ENCODE measurements at places on chromosomes 2 and 18. TPM values are rescaled to one million over a fixed set of nuclear protein-coding genes. Genes with fewer than 3 reads are reported as not detected.

MBP gene
- 31.1 TPM for total RNA-seq

TUBA3D gene
- not detected for total RNA-seq

PROKR1 gene
- total RNA-seq, result not detected

PAPOLG gene
- 19.0 TPM for total RNA-seq

HRH4 gene
- total RNA-seq, result 0.64 TPM

HES6 gene
- total RNA-seq, result 26.6 TPM

C2orf78 gene
- not detected for total RNA-seq

EVX2 gene
- total RNA-seq, result not detected

VSNL1 gene
- total RNA-seq, result 8.7 TPM

TBR1 gene
- total RNA-seq, result not detected

C18orf32 gene
- 30.9 TPM for total RNA-seq

TMEM247 gene
- total RNA-seq, result not detected

RGPD3 gene
- total RNA-seq, result 0.21 TPM

DSC2 gene
- 65.4 TPM for total RNA-seq

DUSP19 gene
- 0.24 TPM for total RNA-seq

TUBA3E gene
- not detected for total RNA-seq

AQP12B gene
- not detected for total RNA-seq

HNMT gene
- total RNA-seq, result 3.4 TPM

Data from tracheal epithelial cell (primary cell).